ENCODE measurements at places on chromosomes 4 and X. TPM values are rescaled to one million over a fixed set of nuclear protein-coding genes. Genes with fewer than 3 reads are reported as not detected.

GRCh38 chr4:153212736-153213135, 8.5 kb downstream of the TRIM2 start:
- no peaks in the 10 kb centered on the region for H3K27me3 ChIP-seq
- H3K4me1 ChIP-seq: no peaks in the 10 kb centered on the region
- H3K36me3 ChIP-seq: no peaks in the 10 kb centered on the region
- no peak overlapping the region for H3K4me3 ChIP-seq
- no peak for DNase-seq

- no peaks in the 10 kb centered on the region for H3K36me3 ChIP-seq
- peak overlapping the region; percentile 28 for H3K27ac ChIP-seq
- H3K4me1 ChIP-seq: peaks cover 17% of the 10 kb centered on the region
- DNase-seq: no peak
Observed at GRCh38 chr4:147755561-147756295, 23.8 kb downstream of the ARHGAP10 start.

DNA sequence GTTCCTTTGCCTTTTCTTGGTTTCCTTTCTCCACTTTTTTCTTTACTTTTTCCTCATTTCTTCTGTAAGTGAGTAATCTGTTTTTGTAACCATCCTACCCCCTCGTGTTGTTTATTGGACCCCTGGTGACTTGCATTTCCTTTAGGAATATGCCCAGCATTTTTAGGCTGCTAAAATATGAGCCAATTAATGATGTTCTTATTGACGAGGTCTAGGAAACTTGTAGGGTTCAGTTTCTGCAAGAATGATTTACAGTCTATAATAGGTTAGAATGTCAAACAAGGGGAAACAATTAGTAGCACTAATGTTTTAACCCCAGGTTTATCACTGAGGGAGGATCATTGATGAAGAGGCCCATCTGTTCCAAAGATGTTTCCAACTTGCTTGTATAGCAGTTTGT, 79.0 kb downstream of the CPE start:
- no peaks in the 10 kb centered on the region for H3K4me1 ChIP-seq
- H3K27me3 ChIP-seq: no peaks in the 10 kb centered on the region
- DNase-seq: no peak
- no peak overlapping the region for H3K27ac ChIP-seq
- no peak overlapping the region for H3K4me3 ChIP-seq

- no peaks in the 10 kb centered on the region for H3K4me1 ChIP-seq
- H3K4me3 ChIP-seq: peak overlapping the region; percentile 47
- no peak for DNase-seq
- H3K27ac ChIP-seq: no peak overlapping the region
- peaks cover 7% of the 10 kb centered on the region for H3K27me3 ChIP-seq
Observed at GRCh38 chrX:150365990-150366911, 3.1 kb downstream of the MAMLD1 start.

DNA sequence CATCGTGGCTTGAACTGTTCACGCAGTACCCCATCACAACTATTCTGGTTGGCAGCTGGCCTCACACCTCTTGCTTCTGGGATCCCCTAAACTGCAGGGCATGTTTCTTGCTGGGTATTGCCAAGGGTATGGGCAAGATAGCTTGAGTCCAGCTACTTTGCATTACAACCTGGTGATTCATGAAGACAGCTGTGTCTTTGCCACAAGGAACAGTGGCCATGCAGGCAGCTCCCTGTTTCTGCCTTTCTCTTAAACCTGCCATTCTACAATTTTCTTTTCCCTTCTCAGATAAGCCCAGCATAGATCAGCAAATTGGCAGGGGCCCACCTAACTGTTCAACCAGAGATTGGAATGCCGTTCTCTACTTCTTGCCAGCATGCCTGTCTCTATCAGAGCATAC, 42.8 kb downstream of the TENM3 start:
- H3K27ac ChIP-seq: no peak overlapping the region
- no peaks in the 10 kb centered on the region for H3K27me3 ChIP-seq
- no peaks in the 10 kb centered on the region for H3K36me3 ChIP-seq
- H3K4me1 ChIP-seq: no peaks in the 10 kb centered on the region
- H3K4me3 ChIP-seq: no peak overlapping the region
- DNase-seq: no peak

DNA sequence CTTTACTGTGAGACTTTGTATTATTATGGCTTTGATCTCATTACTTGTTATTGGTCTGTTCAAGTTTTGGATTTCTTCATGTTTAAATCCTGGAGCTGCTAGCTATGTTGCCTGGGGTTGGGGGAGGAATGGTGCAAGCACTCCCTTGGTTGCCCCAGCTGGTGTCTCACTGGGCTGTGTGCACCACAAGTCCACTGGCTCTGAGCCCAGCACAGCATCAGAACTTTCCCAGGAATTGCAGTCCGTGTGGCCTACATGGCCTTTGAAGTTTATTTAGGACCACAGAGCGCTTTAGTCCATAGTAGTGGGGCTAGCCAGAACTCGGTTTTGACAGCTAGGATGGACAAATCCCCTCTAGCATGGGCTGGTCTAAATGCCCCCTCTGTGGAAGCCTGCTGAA, 278.8 kb upstream of the RPS6KA3 start:
- no peaks in the 10 kb centered on the region for H3K27me3 ChIP-seq
- H3K4me1 ChIP-seq: no peaks in the 10 kb centered on the region
- H3K36me3 ChIP-seq: no peaks in the 10 kb centered on the region
- no peak for DNase-seq
- H3K4me3 ChIP-seq: no peak overlapping the region

DNA sequence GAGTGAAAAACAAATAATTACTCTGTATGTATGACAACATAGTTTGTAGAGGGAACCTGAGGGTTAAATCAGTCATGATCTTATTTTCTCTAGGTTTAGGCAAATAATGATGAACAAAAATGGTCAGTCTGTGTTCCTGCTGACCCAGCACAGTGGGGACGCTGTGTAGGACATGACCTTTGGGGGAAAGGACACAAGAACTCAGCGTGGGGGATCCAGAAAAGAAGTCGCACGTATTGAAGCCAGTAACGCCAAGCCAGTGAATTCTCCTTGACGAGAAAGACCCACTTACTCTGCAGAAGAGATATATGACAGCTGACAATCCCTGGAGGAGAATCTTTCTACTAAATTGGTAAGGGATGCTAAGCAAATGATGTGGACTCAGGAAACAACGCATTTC, 36.6 kb downstream of the HELT start:
- H3K4me1 ChIP-seq: no peaks in the 10 kb centered on the region
- H3K4me3 ChIP-seq: no peak overlapping the region
- DNase-seq: no peak
- H3K27ac ChIP-seq: no peak overlapping the region

DNA sequence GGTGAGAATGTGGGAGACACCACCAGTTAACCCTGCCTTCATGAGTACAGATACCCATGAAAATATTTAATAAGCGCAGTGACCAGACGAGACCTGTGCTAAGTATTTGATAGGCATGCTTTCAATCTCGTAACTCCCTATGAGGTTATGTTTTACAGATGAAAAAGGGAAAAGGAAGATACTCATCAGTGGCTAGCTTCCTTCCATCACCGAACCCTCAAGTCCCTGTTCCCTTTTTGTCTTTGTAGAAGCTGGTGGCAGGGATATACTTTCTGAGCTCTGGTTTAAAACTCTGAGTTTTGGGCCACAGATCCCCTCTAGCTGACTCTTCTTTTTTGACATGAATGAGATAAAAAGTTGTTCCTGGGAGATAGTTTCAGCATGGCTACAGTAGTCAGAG, 26.3 kb downstream of the AFF1 start:
- H3K27ac ChIP-seq: peak overlapping the region; percentile 80
- H3K36me3 ChIP-seq: 0 out of 2 replicates have a peak, but pooled peaks cover 2% of the 10 kb centered on the region
- peaks cover 70% of the 10 kb centered on the region for H3K4me1 ChIP-seq
- no peaks in the 10 kb centered on the region for H3K27me3 ChIP-seq

DNA sequence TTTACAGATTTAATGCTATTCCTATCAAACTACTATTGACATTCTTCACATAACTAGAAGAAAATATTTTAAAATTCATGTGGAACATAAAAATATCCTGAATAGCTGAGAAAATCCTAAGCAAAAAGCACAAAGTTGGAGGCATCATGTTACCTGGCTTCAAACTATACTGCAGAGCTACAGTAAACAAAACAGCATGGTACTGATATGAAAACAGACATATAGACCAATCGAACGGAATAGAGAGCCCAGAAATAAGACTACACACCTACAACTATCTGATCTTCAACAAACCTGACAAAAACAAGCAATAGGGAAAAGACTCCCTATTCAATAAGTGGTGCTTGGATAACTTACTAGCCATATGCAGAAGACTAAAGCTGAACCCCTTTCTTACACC, 273.4 kb upstream of the GRIA3 start:
- no peak overlapping the region for H3K27ac ChIP-seq
- no peaks in the 10 kb centered on the region for H3K4me1 ChIP-seq
- no peak overlapping the region for H3K4me3 ChIP-seq

DNA sequence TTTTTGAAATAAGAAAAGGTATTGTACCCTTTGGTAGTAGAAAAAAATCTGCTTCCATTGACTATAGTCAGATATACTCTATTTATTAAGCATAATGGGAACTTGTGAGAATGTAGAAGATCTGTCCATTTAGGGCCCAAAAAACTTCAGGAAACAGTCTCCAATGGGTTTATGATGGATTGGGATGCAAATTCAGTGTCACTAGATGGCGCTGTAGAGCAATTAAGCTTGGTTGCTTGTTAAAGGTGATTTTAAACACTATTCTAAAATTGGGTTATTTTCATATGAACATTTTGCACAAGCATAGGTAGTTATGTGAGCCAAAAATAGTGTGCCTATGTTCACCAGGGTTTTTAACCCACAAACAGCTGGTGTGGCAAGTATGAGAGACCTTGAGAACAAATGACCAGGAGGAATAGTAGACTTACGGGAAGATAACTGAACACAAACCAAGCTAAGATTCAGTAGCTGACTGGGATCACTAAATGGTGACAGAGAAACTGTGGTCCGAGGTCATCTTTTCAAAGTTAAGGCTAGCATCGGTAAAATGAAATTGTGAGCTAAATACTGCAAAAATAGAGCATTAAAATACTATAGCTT, 80.3 kb upstream of the LSM6 start:
- peaks cover 42% of the 10 kb centered on the region for H3K4me1 ChIP-seq
- H3K27me3 ChIP-seq: no peaks in the 10 kb centered on the region
- no peak overlapping the region for H3K27ac ChIP-seq
- H3K4me3 ChIP-seq: no peak overlapping the region
- no peaks in the 10 kb centered on the region for H3K36me3 ChIP-seq

DNA sequence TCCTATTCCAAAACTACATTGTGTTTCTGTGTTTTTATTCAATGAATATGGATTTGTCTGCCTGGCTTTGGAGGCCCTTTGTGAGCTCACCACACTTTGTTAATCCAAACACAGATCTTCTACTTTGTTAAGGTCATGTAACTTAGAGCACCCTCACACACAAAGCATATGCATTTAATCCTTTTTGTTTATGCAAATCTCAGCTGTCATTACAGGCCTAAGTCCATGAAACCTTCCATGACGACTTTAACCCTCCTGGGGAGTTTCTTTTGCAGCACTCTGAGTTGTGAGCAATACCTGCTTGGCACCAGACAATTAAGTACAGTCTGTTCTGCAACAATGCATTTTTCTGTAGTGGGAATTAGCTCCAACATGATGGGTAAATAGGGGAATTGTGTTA, 14.9 kb downstream of the CCSER1 start:
- H3K4me1 ChIP-seq: no peaks in the 10 kb centered on the region
- no peak overlapping the region for H3K4me3 ChIP-seq
- no peak for DNase-seq
- no peaks in the 10 kb centered on the region for H3K36me3 ChIP-seq

- no peak for DNase-seq
- H3K27me3 ChIP-seq: peaks cover 2% of the 10 kb centered on the region
- no peak overlapping the region for H3K27ac ChIP-seq
- 0 out of 2 replicates have a peak, but pooled peaks cover 3% of the 10 kb centered on the region for H3K4me1 ChIP-seq
- H3K4me3 ChIP-seq: peak overlapping the region; percentile 42
- no peaks in the 10 kb centered on the region for H3K36me3 ChIP-seq
Observed at GRCh38 chr4:76689145-76689817, 208.7 kb downstream of the SOWAHB start.

NAP1L3 gene
- not detected for total RNA-seq

SLC10A4 gene
- not detected for total RNA-seq

C4orf50 gene
- total RNA-seq: 0.05 TPM

AR gene
- not detected for total RNA-seq

CYLC1 gene
- total RNA-seq: not detected

CRMP1 gene
- total RNA-seq: 0.16 TPM

ARX gene
- total RNA-seq: not detected

CNGA2 gene
- not detected for total RNA-seq

BRS3 gene
- total RNA-seq: not detected

Measured in GM12878 (cell line).